ENCODE measurements at places on chromosomes 1 and 21.

- DNase-seq: no peak
Measured at GRCh38 chr1:30410153-30410851, 313.1 kb downstream of the MATN1 start.

- DNase-seq: peak; percentile 23
Measured at GRCh38 chr1:156214024-156214748, 1.4 kb downstream of the PMF1 start.

DNA sequence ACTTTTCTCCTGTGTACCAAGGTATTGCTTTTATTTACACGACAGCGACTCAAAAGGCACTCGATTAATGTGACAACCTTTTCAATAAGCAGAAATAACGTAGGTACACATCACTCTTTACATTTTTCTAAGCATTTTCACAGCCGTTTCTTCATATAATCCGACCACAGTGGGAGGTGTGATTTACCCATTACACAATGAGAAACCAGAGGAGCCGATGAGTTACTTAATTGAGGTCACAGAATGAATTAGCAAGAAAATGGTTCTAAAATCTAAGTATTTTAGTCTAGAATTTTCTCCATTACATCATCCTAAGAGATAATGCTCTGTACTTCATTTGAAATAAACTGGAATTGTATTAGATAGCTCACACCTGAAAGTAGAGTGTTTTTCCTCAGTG is 71.5 kb downstream of the UMODL1 start:
- DNase-seq: no peak

- DNase-seq: no peak
Measured at GRCh38 chr1:92478393-92478792, 8.3 kb downstream of the GFI1 start.

DNA sequence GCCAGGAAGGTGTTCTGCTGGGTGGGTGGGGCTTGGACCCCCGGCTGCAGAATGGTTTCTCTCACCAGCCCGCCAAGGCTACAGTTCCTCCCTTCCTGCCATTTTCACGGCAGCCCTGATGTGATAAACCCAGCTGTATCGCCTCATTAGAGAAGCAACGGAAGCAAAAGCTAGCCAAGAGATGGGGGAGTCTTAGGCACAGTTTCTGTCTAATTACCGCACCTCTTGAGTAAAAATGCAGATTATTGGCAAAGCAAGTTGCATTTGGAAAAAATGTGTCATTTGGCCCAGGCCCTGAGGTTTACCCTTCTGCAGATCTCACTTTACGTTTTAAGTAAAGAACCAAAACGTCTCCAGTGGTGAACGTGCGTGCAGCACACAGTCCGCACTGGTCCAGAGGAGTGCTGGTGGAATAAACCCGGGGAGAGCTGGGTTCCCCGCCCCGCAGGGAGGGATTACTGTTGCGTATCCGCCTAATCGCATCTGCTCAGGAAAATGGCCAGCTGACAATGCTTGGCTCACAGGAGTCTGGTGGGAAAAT is 109.9 kb downstream of the GALNT2 start:
- DNase-seq: peak; percentile 92

- no peak for DNase-seq
Measured at GRCh38 chr21:44804762-44805161, 3.1 kb upstream of the UBE2G2 start.

GRCh38 chr1:232662910-232663309 is 33.0 kb upstream of the SIPA1L2 start:
- no peak for DNase-seq

DNA sequence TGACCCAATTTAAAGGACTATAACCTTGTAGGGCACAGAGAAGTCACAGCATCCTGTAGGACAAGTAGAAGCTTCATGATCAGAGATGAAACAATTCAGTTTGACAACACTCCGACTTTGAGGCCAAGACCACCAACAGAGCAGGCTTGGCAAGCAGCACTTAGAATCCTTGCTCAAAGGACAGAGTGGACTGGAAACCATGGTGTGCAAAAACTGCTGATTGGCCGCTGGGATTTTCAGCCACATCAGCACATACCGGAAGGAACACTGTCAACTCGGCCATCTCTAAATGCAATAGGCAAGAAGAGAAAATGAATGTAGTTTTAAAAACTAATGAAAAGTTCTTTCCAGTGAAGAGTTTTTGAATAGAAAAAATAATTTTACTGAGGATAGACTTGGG is 92.0 kb upstream of the PRMT6 start:
- no peak for DNase-seq

- peak; percentile 86 for DNase-seq
Measured at GRCh38 chr1:163163163-163163562, 39.6 kb downstream of the RGS5 start.

- no peak for DNase-seq
Measured at GRCh38 chr1:82932727-82933126, 1066.2 kb downstream of the TTLL7 start.

- no peak for DNase-seq
Measured at GRCh38 chr1:7018351-7018750, 233.1 kb downstream of the CAMTA1 start.

DNA sequence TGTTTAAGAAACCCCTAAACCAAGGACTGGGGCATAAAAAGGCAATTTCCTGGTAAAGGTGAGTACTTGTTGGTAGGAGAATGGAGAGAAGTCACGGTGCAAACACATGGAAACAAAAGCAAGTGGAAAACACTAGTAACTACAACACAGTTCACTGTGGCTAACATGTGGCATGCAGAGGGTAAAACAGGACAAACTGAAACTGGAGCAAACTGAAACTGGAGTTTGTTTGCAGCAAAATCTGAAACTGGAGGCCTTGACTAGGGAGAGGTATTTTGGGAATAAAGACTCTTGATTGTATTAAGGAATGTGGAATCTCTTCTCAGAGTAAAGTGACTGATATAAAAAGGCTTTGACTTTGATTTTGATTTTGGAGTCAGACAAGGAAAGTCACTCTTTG is 376.3 kb upstream of the PRMT6 start:
- no peak for DNase-seq

- DNase-seq: peak; percentile 78
Measured at GRCh38 chr21:31780944-31781343, 49.0 kb upstream of the SCAF4 start.

GRCh38 chr1:3542676-3543075 is 68.6 kb downstream of the MEGF6 start:
- DNase-seq: no peak

GRCh38 chr1:39116116-39116607 is 88.3 kb upstream of the MACF1 start:
- no peak for DNase-seq

DNA sequence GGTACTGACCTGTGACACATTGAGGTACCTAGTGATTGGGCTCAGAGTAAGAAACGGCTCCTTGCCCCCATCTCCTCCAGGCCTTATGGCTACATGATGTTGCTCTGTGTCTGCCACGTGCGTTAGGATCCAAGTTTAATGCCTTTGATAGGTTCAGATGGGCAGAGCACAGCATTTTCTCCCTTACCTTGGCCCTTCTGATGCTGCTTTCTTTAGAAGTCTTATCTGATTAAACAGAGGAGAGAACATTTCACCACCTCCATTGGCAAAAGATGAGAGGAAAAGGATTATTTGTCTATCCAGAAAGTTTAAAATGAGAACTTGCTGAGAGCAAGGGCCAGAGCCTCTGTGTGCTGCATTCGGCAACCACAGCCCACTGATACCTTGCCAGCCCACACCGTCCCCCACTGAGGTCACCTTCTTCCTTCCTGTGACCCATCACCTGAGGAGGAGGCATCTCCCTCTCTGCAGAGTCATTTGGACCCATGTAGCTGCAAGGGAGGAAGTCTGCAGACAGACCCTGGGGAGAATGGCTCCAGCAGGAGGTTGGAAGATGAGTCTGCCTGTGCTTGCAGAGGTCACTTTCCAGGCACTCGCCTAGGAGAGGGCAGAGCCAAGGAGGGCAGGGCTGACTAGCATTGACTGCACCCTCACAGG is 16.7 kb downstream of the SHISA4 start:
- no peak for DNase-seq

GRCh38 chr1:224996266-224996665 is 66.8 kb downstream of the DNAH14 start:
- DNase-seq: no peak

DNA sequence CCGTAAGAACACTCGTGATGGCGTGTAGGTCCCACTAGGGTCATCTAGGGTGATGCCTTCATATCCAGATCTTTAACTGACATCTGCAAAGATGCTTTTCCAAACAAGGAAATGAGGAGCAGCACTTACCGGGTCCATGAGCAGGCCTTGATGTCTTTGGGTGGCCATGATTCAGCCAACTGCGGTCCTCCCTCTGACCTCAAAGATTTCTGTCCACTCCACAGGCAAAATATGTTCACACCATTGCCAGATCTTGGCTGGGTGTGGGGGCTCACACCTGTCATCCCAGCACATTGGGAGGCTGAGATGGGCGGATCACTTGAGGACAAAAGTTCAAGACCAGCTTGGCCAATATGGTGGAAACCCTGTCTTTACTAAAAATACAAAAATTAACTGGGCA is 18.2 kb downstream of the TRPM2 start:
- DNase-seq: no peak

DNA sequence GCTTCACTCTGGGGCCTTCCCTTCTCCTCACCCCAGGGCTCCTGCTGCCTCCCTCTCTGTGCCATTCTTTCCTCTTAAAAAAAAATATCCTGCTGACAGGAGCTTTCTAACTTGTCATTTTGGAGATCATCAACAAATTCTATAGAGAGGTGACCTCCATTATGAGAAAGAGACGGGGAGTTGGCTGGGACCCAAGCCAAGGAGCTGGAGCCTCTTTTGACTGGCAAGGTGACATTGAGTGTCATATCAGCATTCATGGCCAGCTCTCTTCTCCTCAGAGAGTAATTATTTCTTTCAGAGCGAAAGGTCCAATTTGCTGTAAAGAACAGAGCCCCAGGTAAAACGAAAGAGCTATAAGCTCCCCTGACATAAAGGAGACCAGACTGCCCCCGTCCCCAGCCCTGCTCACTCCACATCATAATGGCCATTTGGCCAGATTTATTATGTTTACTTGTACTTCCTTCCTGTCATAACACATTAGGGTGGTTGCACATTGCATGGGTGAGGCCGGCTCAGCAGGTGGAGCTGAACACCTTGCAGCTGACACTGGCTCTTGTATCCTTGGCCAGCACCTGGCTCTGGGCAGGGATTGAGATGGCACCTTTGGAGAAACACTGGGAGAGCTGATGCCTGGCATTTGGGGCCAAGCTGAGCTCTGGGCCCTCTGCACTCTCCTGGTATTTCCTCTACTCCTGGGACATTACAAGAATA is 404.0 kb upstream of the VAMP3 start:
- DNase-seq: peak; percentile 97

DNA sequence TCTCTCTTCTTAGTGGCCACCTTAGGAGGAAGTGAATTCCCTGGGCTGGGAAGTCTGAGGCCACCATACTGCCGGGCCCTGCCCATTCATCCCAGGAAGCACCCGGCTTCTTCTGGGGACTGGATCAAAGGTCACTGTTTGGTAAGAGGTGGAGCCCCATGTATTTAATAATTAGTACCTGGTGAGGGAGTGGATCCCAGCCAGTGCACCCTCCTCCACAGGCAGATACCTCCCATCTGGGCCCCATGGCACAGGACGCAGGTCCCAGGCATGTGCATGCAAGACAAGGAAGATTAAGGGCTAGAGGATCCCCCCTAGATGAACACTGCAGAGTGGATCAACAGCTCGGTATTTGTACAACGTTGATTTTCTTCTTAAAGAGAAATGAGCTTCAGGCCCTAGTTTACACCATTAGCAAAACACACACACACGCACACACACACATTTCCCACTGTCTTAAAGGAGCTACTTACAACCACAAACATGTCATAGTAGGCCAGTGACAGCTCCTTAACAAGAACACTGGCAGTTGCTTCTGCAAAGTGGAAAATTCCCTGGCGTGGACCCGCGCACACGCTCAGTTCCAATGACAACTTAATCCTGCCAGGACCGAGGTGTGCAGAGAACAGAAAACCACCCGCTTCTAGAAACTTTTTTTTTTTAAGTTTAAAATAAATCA is 90.7 kb downstream of the MRPL37 start:
- peak; percentile 54 for DNase-seq
